Activated CD8-positive, alpha-beta memory T cell treated with anti-CD3 and anti-CD28 coated beads for 48 hours (primary cell): ENCODE measurements at places on chromosomes 7 and 10.

GRCh38 chr10:59814878-59815277, 61.6 kb upstream of the MRLN start:
- DNase-seq = no peak

- DNase-seq = no peak
Measured at GRCh38 chr7:115004121-115004520, 82.2 kb downstream of the MDFIC start.

DNA sequence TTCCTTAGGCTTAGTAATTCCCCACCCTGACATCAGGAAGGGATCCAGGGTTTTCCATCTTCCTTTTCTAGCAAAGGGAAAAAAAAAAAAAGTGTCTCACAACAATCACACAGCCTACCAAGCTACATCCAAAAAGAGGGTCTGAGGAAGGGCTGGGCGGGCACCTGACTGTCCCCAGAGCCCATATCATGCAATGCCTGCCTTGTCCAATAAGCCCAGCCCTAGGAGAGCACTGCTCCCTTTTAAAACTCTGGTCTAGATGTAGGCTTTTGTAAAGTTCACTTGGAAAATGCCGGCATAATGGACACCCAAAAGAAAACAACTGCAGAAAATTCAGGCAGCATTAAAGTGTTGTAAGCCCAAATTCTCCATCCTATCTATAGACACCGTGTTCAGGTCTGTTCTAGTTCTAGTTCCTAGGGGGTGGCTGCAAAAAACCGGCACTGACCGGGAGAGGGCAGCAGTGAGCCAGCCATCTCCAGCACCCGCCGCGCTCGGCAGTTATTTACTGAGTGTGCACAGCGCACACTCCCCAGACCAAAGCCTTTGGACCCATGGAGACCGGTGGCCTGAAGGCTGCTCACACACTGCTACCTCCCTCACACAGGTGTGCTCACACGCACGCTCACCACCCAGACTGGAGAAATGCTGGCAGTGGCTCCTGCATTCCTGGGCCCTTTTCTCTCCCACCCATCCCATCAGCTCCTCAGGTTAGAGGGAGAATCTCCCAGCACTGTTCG, 48.7 kb downstream of the PODXL start:
- DNase-seq = peak; percentile 74

GRCh38 chr10:34002896-34003295, 668.4 kb upstream of the NRP1 start:
- no peak for DNase-seq

- no peak for DNase-seq
Measured at GRCh38 chr7:112084520-112084971, 121.7 kb downstream of the DOCK4 start.

DNA sequence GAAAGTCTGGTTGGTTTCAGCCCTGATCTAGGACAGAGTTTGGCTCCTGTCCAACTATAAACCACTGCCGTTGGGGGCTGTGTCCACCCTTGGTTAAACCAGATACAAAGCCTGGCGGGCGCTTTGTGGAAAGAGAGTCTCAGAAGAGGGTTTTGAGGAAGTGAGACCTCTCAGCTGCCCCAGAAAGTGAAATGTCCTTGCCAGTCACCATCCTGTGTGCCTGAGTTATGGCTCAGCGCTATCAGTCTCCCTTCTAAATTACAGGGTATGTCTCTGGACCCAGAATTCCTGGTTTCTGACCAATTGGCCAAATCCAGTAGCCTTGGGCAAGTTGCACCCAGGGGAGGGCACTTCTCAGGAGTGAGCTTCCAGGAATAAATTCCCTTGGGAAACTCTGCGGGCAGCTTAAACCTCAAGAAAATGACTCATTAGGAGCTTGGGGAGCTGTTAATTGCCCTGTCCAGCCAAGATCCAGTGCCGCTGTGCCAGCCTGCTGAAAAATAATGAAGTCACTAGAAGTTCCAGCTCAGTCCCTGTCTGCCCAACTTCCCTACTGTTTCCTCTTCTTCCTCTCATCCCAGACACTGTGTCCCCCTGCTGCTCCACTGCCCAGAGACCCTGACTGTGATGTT, 66.7 kb upstream of the PDZD8 start:
- DNase-seq = no peak

- DNase-seq = no peak
Measured at GRCh38 chr10:124744102-124745050, at the start of gene FAM53B. TSS of gene FAM53B (minus strand) at chr10:124744378. CDS start at chr10:124706713, 37,665 bp downstream.

- DNase-seq = no peak
Measured at GRCh38 chr7:148026713-148027112, 563.9 kb upstream of the C7orf33 start.

DNA sequence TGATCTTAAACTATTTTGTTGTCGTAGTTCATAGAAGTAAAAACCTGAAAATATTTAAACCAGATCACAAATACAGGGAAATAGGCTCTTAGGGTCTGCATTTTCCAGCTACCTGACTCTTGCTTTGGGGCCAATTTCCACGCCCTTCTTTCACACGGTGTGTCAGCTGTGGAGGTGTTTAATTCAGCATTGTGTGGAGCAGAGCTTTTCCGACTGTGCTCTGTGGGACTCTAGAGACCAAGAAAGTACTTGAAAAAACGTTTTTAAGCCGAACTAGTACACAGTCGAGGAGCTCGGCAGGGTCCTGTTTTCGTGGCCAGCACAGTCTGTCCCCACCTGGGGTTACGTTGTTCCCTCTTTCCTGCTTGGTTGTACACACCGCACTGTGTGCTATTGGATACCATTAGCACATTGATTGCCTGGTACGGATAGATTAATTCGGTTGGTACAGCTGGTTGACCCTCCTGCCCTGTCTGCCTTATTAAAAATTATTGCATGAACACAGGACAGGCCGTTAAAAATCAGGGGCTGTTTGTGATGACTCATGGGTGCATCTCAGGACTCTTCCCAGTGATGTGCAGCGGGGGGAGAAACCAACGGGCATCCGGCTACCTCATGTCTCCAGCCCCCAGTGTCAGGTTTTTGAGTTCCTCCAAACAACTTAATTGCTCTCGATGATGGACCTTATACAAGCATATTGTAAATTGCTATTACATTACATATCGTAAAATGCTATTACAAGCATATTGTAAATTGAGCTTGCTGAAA, 80.7 kb upstream of the BTBD16 start:
- DNase-seq = no peak

DNA sequence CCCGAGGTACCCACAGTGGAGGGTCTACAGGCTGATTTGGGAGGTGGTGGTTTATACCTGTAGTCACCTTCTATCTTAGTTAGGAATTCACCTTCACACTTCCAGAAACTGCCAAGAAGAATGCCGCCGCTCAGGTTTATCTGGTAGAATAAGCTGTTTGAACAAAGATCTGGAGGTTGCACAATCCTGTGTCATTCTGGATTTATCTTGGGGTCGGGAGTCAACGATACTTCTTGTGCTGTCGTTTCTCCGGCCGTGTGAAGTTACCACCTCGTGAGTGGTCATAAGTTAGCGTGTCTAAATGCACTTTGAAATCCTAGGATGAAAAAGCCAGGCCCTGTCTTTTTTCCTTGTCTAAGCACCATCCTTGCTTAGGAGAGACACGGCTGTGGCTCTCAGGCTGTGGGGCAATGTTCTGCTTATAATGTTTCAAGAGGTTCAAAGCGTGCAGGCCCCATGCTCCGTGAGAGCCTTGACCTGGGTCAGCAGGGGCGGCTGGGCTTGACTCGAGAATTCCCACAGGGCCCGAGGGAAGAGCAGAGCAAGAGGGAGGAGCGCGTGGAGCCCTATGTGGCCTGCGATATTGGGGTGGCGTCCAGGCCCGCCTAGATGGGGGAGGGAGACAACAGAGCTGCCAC, 35.5 kb downstream of the GRIFIN start:
- no peak for DNase-seq

- no peak for DNase-seq
Measured at GRCh38 chr10:78938695-78939672, 129.8 kb upstream of the ZMIZ1 start.

DNA sequence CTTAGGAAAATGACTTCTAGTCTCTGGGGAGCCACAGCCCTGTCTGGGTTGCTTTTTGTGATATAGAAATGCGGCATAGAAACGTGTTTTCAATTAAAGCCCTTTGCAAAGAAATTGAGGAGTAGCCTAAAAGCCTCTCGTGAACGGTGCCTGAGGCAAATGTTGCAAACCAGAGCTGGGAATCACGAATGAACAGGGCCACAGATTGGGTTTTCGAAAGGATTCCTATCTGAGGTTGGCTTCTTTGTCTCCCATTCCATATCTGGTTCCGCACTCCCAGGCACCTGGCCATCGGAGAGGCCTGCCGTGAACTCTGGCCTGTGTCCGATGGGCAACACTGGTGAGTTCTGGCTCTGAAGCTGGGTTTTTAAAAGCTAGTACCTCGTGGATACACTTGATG, 221.6 kb downstream of the TCF7L2 start:
- DNase-seq = no peak

DNA sequence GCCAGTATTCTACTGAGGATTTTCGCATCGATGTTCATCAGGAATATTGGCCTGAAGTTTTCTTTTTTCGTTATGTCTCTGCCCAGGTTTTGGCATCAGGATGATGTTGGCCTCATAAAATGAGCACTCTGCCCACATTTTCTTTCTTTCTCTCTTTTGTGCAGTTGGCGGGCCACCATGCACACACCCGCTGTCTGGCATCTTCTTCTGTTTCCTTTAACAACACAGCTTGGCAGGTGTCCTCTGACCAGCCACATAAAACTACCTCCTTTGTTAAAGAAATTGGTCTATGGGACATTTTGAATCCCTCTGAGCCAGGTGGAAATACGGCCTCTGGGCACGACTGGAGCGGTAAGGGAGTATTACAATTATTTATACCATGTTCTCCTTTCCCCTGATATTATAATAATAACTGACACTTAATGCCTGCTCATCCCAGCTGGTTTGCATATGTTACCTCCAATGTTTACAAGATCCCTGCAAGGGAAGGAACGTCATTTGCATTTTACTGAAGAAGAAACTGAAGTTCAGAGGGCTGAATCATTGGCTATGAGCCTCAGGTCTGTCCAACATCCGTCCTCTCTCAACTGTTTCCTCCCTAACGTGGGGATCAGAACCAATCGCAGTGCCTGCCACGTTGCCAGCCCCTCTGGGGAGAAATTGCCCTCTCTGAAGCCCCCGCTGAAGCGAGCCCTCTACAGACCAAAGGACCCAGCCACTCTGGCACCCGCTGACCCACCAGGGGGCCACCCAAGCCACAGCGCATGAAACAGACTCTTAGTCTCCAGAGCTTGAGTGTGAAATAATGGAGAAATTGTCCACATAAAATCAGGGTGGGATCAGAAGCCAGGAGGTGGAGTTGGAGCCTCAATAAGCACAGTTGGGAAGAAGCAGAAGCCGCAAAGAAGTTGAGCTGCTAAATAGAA, 125.0 kb upstream of the FOXK1 start:
- no peak for DNase-seq

DNA sequence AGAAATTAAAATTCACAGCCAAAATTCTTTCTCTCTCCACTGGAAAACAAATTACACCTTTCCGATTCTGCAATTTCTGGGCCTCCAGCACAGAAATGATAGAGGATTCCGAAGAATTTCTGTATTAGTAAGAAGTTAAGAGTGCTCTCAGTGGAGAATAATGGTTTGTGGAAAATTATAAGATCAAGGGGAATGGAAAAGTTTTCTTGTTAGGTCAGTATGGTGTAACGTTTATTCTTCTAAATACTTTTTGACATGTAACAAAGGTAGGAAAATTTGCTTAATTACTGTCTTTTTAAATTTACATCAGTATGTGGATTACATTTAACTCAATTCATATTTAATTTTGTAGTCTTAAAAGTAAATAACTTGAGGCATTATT, 288.3 kb upstream of the NFE2L3 start:
- DNase-seq = no peak

GRCh38 chr10:131946321-131946751, 35.4 kb downstream of the BNIP3 start:
- no peak for DNase-seq

DNA sequence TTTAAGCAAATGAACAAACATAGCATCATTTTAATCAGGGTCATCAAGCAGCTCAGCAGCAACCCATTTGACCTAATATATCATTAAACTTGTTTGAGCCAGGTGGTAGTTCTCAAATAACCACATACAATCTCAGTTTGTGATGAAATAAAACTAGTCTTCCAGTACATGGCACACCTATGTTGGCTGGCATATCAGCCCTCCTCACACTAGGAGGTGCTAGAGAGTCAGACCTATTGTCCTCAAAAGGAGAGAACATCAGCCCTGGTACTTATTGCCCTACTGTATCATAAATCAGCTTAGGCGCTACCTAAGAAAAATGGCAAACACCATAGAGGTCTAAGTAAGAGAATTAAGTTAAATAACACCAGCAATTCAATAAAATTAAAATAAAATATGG, 81.7 kb downstream of the CABCOCO1 start:
- DNase-seq = no peak

- no peak for DNase-seq
Measured at GRCh38 chr10:129875993-129876726, 87.9 kb downstream of the EBF3 start.

- DNase-seq = no peak
Measured at GRCh38 chr7:3304131-3304530, 3.1 kb downstream of the SDK1 start.

DNA sequence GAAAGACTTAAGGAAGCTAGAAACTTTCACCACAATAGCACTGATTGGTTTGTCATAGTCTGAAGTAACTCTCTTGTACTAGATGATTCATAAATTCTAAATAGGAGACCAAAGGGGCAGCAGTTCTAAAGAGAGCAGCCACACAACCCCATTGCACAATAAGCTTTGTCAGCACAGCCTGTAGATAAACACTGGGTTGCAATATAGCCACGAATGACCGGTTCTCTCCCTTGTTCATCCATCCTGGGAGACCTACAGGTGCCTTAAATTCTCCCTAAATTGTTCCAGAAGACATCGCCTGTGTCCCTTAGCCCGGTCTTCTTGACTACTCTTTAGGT, 167.0 kb downstream of the SNX13 start:
- DNase-seq = no peak

DNA sequence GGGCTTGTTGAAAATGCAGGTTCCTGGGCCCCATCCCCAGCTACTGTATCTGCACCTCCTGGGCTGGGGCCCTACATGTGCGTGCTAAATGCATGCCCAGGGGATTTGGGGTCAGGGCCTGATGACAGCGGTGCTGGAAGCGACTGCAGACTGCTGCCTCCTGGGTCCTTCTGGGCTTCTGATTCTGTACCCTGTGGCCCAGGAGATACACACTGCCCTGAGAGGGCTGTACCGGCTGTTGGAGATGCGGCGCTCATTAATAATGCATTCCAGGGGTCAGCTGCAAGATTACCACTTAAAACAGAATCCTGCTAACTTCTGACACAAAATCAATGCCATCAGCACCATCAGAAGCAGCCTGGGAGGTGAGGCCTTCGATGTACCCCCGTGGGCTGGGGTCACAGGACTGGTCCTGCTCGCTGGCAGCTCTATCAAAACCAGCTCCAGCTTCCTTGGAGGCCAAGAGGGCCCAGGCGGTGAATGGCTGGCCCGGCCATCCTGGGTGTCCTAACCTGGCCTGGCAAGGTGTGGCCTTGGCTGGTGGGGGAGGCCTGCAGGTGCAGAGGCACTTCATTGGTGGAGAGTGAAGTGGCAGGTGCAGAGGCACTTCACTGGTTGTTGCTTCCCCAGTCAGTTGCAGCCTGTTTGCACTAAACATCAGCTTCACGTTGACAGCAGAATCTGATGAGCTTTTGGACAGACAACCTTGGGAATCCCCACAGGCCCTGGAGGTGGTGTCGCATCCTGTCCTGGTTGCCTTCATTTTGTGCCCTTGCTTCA, 79.2 kb downstream of the GLRX3 start:
- DNase-seq = no peak

- no peak for DNase-seq
Measured at GRCh38 chr10:77180104-77180503, 457.5 kb downstream of the KCNMA1 start.
